Stimulated activated CD8-positive, alpha-beta memory T cell treated with anti-CD3 and anti-CD28 coated beads, Interleukin-4, amount 100 ng/mL, for 48 hours (primary cell): ENCODE measurements at places on chromosomes 6 and 20.
A peak's percentile ranks its signal among the peaks of the same experiment; 100 is the strongest.

- no peak for DNase-seq
Observed at GRCh38 chr20:48080583-48080982, 295.3 kb upstream of the SULF2 start.

GRCh38 chr20:34403063-34403827, 40.2 kb downstream of the ITCH start:
- DNase-seq: no peak

- DNase-seq: no peak
Observed at GRCh38 chr6:114718716-114719270, 376.0 kb upstream of the HS3ST5 start.

DNA sequence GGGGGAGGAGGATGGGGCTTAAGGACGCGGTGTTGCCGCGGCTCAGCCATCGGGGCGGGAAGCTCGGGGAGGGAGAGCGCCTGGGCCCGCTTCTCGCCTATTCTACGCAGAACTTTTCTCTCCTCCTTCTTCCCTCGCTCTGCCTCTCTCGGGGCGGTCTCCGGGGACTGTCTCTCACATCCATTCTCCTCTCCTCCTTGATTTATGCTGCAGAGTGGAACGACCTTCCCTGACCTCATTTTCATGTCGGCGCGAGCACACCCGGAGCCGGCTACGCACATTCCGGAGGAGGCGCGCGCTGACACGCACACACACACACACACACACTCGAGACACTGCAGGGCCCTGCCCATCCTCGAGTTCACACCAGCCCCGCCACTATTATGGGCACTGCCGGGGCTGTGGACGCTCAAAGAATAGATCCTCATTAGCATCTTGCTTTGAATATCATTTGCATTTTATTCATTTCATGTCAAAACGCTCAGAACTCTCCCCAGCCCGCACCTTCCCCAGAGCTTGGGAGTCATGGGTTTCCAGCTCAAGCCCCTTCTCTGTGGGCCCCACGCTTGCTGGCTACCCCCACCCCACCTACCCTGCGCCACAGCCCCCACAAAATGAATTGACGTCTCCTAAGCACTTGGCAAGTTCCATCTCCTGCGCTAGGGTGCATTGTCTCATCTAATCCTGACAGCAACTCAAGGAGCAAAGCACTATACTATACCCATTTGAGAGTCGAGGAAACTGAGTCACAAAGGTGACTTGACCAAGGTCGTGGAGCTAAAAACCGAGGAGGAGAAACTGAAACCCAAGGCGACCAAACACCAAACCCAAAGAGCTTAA, 36.8 kb downstream of the NCR2 start:
- DNase-seq: peak; percentile 33

DNA sequence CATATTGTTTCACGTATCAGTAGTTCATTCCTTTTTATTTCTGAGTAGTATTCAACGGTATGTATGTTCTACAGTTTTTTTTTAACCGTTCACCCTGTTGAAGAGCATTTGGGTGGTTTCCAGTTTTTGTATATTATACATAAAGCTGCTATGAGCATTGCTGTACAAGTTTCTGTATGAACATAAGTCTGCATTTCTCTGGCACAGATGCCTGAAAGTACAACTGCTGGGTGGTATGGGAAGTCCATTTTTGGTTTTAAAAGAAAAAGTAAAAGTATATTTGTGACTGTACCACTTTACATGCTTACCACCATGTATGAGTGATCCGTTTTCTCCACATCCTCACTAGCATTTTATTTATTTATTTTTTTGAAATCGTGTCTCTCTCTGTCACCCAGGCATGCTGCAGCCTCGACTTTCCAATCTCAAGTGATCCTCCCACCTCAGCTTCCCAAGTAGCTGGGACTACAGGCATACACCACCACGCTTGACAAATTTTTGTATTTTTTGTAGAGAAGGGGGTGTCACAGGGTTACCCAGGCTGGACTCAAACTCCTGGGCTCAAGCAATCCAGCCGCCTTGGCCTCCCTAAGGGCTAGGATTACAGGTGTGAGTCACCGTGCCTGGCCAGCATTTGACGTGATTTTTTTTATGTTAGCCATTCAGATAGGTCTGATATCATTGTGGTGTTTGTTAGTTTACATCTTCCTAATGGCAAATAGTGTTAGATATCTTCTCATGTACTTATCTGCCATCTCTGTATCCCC, 11.0 kb upstream of the SIM1 start:
- DNase-seq: no peak

GRCh38 chr20:44018259-44018941, 103.7 kb downstream of the TOX2 start:
- peak; percentile 15 for DNase-seq

- DNase-seq: peak; percentile 47
Observed at GRCh38 chr6:28523241-28523622, 2.4 kb upstream of the GPX5 start.

DNA sequence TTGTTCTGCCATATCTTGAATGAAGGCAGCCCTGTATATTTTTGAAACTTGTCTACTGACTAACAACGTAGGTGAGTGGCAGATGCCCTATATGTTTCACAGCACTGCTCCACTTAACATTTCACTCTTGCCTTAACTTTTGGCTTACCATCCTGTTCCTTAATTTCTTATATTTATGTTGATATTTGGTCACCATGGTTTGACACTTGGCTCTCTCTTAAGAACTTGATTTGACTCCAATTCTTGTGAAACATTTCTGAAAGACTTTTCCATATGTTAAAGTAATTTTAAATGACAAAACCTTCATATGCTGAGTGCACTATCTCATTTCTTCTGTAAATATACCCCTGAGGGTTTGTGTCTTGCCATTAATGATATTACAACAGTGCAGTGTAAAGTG, 434.3 kb upstream of the IMPG1 start:
- DNase-seq: no peak

DNA sequence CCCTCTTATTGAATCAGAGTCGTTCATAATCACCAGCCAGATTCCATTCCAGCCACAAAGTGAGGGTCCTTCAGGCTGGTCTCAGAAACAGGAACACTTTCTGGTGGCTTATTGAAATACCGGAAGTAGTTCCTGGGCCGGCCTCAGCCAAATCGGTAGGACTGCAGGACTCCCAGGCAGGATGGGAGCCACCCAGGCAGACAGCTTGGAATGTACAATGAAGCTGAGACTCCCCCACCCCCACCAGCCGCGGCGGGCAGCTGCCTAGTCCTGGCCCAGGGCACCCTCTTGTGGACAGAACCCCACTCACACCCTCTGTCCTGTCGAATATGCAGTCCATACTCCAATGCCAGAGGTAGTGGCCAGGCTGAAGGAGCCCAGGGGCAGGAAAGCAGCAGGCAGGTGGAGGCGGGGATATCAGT, 43.8 kb downstream of the MDFI start:
- DNase-seq: peak; percentile 81

DNA sequence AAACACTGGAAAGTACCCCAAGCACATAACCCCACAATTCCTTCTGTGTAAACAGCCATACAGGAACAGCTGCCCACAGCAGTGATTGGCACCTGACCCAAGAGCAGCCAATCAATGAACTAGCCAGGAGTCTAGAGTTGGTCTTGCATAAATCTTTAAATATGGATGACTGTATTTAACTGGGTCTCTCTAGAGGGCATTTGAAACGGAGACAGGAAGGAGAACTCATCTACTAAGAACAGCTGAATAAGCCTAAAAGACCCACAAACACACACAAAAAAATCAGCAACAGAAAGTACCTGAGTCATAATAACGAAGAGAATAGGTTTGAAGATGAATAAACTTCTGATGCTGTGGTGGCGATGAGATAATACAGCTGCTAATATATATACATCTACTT, 49.0 kb upstream of the ASF1A start:
- no peak for DNase-seq

DNA sequence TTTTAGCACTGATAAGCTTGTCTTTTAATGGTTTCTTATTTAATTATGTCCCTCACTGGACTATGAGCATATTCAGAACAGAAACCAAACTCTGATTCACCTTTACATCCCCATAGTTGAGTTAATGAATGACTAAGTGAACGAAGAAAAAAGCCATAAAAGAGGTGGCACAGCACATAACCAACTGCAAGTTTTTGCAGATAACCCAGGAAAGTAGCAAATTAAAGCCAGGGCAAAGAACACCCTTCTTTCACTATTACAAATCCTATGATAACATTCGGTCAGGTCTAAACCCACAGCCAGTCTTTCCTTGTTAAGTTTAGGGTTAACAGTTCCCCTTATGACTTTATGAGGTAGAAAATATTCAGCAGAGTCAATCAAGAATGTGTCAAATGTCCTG, 102.7 kb downstream of the RIN2 start:
- DNase-seq: no peak

DNA sequence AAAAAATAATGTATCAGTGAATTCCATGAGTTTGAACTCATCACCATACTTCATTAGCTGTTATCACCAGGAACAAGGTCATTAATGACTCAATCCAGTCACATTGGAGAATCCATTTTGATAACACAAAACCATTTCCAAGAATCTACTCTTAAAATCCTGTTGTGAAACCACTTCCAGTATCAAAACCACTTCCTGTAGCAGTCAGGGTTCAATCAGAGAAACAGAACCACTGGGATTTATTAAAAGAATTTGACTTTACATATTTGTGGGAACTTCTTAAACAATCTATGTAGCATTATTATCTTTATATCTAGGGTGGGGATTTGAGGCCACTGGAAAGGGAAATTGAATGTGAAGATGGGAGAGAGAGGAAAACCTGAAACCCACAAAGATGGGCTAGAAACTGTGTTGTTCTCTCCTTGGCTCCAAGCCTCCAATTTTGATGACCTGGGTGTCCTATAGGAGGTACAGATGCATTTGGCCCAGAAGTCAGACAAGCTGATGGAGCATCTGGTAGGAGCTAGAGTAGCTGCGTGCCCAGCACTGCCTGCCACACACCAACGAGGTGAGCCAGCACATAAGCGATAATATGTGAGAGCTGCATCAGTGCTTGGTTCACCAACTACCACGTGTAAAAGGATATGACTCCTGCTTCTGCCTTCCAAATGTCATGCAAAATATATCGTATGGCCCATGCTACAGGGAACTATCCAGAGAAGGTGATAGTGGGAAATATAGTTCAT, 117.0 kb downstream of the TMEM200A start:
- no peak for DNase-seq

- no peak for DNase-seq
Observed at GRCh38 chr20:38501858-38502436, 29.3 kb downstream of the RALGAPB start.

- DNase-seq: no peak
Observed at GRCh38 chr6:37727996-37728395, 30.3 kb upstream of the MDGA1 start.

- DNase-seq: peak; percentile 72
Observed at GRCh38 chr6:7909323-7910276, 988 bp downstream of the TXNDC5 start.

DNA sequence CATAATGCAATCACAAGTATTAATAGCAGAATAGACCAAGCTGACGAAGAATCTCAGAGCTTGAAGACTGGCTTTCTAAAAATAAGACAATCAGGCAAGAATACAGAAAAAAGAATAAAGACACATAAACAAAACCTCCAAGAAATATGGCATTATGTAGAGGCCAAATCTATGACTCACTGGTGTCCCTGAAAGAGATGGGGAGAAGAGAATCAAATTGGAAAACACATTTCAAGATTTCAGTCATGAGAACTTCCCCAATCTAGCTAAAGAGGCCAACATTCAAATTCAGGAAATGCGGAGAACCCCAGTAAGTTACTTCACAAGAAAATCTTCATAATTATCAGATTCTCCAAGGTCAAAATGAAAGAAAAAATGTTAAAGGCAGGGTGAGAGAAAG, 69.0 kb upstream of the PDE7B start:
- DNase-seq: no peak

GRCh38 chr6:25617997-25618396, 34.0 kb upstream of the SCGN start:
- DNase-seq: no peak

DNA sequence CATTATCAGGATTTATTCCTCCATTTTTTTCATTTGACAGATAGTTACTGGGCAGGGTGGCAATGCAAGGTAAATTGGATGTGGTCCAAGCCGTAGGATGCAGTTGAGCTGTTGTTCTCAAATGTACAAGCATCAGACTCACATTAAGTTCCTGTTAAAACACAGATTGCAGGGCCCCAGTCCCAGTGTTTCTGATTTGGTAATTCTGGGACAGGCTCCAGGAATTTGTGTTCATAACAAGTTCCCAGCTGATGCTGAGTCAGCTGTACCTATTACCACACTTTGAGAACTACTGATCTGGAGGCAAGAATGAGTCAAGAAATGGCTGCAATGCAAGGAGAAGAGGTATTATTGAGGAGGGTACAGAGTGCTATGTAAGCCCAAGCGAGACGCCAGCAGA, 11.7 kb downstream of the TMEM244 start:
- DNase-seq: no peak

DNA sequence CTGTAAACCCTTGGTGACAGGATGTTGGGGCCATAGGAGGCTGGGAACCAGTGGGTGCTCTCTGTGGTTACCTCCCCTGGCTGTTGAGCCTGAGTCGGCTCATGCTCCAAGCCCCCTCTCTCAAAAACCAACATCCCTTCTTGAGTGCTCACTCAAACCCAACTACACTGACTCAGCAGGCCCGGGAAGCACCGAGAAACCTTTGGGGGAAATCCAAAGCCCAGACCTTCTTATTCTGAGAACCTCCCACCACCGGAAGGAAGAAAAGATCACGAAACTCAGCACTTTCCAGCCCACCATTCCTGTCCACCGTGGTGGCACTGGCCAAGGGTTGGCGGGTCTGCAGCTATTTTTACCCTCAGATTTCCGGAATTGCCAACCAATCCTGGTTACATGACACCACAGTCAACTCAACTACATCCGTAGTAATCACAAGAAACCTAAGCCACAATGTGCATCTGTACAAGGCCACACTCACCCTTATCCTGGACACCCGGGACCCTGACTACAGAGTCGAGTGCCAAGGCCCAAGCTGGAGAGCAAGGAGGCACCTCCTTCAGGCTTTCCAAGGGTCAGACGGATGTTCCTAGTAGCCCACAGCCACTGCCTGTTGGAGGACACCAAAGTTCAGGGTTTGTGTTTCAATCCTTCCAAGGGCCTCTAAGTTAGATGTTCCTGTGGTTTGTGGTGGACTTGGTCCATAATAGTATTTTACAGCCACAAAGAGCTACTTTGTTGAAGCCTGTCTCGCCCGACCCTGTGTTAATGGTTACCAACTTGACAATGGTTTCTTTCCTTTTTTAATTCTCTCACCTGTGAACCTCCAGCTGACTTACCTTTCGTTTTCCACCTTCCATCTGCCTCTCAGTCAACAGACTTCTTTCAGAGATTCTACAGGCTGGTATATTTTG, 317.0 kb downstream of the CDC5L start:
- DNase-seq: peak; percentile 66

- DNase-seq: no peak
Observed at GRCh38 chr20:48002517-48002970, 217.3 kb upstream of the SULF2 start.

DNA sequence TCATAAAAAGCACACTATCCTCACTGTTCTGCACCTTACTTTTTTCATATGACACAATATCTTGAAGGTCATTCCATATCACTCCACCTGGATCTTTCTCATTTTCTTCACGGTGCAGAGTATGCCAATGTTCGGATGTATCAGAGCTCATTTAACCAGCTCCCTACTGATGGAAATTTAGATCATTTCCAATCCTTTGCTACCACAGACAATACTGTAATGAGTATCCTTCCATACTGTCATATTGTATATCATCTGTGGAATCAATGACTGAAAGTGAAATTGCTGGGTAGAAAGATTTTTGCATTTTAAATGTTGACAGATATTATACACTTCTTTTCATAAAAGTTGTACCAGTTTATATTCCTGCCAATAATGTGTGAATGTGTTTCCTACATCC, 2.2 kb upstream of the RAB44 start:
- no peak for DNase-seq
